ENCODE measurements at places on chromosomes 12 and 14.

DNA sequence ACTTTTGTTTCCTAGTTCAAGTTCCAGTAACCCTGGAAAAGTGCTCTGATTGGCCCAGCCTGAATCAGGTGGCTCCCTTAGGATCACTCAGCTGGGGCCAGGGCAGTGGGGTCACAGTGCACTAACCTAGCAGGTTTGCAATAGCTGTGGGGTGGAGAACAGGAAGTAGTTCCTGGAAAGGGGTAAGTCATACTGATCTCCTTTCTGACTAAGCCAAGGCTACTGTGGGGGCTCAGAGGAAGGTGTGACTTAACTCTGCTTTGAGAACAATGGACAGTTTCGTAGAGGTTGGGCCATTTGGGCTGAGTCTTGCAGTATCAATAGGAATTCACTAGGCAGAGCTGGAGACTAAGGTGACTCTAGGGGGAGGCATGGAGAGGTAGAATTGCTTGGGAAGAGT is 89.4 kb downstream of the KIF26A start:
- DNase-seq = no peak

GRCh38 chr12:25264862-25265261 is 14.1 kb upstream of the KRAS start:
- no peak for DNase-seq

- DNase-seq = peak; percentile 75
These were observed 129.7 kb upstream of the GRIP1 start for GRCh38 chr12:66808606-66809005.

GRCh38 chr12:55702861-55703260 is 4.8 kb downstream of the ITGA7 start:
- no peak for DNase-seq

DNA sequence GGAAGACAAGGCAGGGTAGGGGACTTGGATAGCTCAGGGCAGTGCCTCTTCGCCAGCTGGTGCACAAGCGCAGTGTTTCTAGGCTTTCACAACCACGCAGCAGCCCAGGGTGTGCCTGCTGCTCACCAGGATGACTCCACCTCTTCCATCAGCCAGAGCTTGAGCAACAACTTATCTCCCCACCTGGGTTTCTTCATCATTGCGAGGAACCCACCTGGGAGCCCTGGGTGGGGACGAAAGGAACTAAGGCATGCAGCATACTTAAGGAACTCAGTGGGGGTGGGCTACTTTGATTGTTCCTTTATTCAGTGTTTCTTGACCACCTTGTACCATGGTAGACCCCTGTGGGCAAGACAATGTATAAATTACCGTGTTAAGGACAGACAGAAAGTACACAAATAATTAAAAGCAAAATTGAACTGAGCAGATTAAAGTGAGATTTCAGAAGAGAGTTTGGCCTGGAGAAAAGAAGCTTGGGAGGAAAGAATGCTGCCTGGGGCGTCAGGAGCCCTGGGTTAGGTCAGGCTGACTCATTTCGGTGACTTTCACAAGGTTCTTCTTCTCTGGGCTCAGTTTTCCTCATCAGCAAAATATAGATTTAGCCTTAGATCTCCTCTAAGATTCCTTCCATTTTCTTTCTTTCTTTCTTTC is 22.9 kb downstream of the KRT18 start:
- DNase-seq = no peak

GRCh38 chr12:27733052-27733656 is 22.5 kb downstream of the MRPS35 start:
- peak; percentile 11 for DNase-seq

DNA sequence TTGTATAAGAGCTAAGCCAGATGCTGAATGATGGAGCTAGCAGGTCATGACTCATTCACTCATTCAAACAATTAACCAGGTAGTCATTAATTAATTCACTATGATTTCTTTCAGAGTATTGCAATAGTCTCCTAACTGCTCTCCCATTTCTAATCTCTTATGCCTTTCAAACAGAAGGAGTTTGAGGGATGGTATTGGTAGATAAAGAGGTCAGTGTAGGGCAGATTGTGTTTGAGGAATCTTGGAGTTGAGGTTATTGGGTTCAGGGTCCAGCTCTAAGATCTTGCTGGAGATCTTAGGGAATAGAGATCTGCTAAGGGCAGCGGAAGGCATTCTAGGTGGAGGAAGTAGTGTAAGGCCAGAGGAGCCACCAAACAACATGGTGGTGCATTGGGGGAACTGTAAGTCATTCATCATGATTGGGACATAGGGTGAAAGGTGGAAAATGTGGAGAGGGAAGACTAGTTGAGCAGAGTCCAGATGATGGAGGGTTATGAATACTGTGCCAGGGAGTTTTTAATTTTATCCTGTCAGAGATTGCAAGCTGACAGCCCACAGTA is 11.7 kb downstream of the DGKA start:
- no peak for DNase-seq

DNA sequence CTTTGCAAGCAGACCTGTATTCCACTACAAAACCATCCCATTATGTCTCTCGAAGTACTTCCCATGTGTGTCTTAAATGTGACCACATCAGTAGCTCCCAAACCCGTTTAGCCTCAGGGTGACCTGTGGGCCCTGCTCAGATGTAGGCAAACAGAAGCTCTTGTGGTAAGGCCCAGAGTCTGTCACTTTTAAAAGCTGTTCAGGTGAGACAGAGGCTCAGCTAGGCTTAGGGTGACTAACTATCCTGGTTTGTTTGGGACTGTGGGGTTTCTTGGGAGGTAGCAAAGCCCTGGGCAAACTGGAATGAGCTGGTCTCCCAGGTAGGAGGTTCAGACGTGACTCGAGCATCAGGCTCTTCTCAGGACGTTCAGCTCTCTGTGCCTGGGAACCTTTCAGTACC is 64.5 kb upstream of the VASH1 start:
- no peak for DNase-seq

DNA sequence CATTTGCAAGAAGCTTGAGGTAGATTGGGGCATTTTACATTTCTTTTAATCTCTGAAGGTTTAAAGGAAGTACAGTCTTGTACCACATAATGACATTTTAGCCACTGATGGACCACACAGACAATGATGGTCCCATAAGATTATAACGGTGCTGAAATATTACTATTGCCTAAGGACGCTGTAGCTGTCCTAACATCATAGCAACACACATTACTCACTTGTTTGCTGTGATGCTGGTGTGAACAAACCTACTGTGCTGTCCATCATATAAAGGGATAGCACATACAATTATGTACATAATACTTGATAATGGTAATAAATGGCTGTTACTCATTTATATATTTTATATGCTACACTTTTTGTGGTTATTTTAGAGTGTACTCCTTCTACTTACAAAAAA is 127.1 kb upstream of the CPNE8 start:
- no peak for DNase-seq

GRCh38 chr14:89667983-89668382 is 250.9 kb upstream of the FOXN3 start:
- DNase-seq = no peak

DNA sequence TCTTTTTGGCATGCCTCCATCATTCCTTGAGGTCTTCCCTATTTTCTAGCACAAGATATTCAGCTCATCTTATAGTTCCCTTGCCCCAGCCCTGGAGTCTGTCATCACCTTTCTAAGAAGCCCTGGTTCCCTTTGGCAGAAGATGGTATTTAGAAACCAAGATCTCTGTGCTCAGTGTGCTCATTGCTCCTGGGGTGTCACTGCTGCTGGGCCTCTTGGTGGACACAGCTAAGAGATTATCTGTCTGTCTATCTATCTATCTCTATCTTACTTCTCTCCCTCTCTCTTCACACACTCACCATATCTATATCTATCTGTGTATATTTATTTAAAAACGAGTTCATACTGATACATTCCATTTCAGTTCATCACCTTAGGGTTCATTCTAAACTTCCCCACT is 67.2 kb downstream of the DAO start:
- DNase-seq = no peak

GRCh38 chr12:90630006-90630405 is 325.0 kb downstream of the CCER1 start:
- DNase-seq = peak; percentile 92

DNA sequence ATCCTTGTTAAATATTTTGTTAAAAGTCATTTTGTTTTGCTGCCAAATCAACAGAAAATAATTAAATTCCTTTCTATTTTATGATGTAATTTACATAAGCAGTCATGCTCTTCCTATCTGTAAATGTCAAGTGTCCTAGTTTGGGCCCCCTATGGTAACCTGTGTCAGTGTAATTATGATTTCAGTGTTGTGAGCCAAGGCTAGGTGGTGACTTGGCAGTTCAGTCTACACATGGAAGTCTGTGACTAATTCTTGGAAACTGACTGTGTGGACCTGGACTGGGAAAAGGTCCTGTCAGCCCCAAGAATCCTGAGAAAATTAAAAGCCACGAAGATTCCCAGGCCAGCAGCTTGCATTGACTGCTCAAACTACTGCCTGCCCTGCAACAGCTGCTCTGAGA is 371.0 kb downstream of the FUT8 start:
- no peak for DNase-seq

DNA sequence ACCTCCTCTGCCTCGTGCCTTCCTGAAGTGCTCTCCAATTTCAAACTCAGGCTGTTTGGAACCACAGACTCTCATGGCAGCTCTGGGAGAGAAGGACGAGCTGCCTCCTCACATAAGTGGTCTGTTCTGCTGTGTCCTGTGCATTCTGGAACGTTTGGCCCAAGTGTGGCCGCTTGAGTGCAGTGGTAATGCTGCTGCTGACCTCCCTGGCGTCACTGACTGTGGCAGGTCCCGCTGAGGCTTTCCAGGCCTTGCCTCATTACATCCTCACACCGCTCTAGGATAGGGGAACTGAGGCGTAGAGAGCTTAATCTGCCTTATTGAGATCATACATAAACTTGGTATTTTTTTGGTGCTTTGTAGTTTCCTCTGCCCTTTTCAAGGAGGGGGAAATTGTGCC is 14.2 kb downstream of the CCDC92 start:
- DNase-seq = no peak

GRCh38 chr14:90999299-90999698 is 61.1 kb downstream of the RPS6KA5 start:
- DNase-seq = no peak

GRCh38 chr12:28346567-28346966 is 156.3 kb downstream of the CCDC91 start:
- DNase-seq = no peak

DNA sequence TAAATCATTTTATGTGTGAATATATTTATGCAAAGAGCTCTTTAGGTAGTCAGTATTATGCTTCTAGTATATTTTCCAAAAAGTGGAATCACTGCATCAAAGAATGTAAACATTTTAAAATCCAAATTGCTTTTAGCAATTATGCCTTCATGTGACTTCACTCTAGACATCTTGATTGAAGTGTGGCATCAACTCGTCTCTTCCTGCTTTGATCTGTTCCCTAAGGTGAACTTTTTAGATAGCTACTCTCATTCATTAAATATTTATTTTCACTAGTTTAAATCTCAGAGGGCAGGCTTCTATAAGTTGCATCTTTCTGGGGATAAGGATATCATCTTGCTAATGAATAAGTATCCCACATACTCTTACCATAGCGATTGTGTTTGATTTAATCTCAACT is 39.2 kb downstream of the DHRS2 start:
- no peak for DNase-seq

- no peak for DNase-seq
These were observed 51.8 kb downstream of the PPP2R5C start for GRCh38 chr14:101813171-101813759.

GRCh38 chr12:114355389-114356088 is 50.4 kb downstream of the TBX5 start:
- DNase-seq = no peak

DNA sequence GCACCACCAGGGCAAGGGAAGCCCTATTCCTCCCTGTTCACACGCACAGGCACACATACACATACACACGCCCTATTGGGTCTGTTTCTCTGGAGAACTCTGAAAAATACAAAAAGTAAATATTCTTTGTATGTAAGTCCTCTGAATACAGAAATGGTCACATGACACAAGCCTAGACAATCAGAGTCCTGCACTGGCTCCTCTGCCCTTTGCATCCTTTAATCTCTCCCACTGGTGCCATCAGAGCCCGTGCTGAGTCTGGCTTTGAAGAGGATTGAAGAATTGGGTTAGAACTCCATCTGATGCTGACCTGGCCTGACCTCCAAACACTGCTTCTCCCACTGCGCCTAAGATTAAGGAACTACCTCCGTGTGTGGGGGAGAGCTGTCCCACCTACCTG is 273.2 kb upstream of the TBX3 start:
- no peak for DNase-seq

DNA sequence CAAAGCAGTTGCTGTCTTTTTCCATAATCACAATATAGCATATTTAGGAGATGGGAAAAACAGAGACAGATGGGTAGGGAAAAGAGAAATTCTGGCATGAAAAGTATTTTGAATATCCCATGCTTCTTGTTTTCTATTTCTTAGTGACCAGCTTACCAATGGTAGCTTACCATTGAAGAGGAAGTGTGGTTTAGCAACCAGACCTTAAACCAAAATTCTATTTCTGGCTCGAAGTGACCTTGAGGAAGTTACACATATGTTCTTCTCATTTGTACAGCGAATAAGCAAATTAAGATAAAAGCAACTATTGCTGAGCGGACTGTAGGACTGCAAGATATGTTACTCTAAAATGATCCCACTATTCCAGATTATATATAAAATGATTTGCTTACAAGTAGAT is 82.9 kb downstream of the FGD4 start:
- no peak for DNase-seq

DNA sequence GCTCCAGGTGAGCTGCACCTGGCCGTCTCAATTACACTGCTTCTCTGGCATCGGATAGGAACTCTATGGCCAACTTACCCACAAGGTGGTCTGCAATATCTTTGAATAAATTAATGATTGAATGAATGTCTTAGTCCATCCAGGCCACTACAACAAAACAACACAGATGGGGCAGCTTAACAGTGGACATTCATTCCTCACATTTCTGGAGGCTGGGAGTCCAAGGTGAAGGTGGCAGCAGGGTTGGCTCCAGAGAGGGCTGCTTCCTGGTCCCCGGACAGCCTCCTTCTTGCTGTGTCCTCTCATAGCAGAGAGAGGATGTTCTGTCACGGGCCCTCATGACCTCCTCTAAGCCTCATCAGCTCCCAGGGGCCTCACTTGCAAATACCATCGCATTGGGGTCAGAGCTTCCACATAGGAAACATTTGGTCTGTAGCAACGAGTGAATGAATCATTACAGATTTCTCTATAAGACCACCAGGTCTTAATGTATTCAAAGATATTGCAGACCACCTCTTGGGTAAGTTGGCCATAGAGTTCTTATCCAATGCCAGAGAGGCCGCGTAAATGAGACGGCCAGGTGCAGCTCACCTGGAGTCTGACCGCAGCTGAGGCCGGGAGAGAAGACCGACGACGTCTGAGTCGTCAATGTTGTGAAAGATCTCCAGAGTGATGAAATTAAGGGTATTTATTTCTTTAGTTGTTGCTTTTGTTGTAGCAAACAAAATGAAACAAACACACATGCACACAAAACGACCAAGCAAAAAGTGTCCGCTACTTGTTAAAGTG is 182.7 kb upstream of the C14orf180 start:
- DNase-seq = no peak

DNA sequence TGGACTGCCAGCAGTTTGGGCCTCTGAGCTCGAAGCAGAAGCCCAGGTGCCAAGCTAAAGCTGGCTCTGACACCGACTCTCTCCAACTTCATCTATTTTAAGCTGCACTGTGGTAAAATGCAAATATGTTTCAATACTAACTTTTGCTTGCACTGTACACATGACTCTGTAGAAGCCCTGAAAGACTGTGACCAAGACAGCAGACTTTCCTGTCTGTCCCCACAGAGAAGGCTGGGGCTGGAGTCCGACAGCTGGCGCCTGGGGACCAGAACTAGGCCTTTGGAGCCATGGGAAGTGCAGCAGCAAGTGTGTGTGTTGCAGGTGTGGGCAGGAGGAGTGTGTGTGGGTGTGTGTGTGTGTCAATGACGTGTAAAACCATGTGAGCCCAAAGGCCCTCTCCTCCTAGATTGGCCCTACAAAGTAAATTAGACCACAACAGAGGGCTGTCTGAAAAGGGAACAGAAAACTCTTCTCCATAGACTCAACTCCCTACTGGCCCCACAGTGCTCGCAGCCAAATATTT is 16.4 kb upstream of the RAB35 start:
- DNase-seq = no peak

Measured in NCI-H345 (cell line).